Cortex of kidney (tissue), 1 donor: ENCODE measurements at places on chromosomes 2 and 18.

- no peak for DNase-seq
Measured at GRCh38 chr2:233707940-233708644, 4.6 kb upstream of the UGT1A5 start.

DNA sequence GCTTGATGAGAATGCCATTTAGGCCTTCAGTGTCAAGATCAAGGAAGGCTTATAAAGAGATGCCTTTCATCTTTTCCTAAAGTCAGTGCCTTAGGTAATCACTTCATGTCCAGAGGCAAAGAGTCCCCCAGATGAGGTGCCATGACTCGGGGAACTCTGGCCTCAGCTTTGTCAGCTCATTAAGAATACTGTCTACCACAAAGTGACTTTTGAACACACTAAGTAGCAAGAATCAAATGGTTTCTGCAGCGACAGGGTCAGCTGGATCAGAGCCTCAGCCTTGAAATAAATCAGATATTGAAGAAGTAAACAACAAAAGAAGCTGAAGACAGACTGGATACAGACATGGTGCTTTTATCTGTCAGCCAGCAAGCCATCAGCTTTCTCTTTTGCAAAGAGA, 120.1 kb upstream of the SLC39A10 start:
- DNase-seq = no peak

DNA sequence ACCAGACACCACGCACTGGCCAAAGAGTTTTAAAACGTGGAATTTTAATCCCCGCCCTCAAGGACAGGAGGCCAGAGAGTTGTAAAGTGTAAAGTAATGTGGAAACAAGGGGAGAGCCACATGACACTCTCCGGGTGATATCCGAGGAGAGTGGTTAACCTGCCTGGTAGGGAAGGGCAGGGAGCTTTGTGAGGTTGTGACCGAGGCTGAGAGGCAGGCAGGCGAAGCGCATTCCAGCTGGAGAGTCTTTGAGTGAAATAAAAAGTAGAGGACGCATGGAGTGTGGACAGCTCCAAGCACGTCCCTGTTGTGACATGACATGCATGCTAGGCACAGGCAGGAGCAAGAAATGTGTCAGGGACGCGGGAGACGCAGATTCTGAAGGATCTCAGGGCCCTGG, 539.5 kb downstream of the RNF144A start:
- no peak for DNase-seq

DNA sequence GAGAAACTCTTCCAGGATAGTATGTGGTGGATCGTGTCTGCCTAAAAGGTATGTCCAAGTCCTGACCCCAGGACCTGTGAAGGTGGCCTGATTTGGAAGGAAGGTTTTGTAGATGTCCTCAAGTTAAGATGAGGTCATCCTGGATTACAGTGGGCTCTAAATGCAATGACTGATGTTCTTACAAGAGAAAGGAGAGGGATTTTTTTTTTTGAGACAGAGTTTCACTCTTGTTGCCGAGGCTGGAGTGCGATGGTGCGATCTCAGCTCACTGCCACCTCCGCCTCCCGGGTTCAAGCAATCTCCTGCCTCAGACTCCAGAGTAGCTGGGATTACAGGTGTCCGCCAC, 19.9 kb downstream of the MBP start:
- DNase-seq = no peak

GRCh38 chr2:158734442-158734841, 60.7 kb upstream of the DAPL1 start:
- DNase-seq = no peak

GRCh38 chr2:105821428-105822125, 76.9 kb downstream of the NCK2 start:
- DNase-seq = no peak

- DNase-seq = no peak
Measured at GRCh38 chr2:221671515-221671914, 99.4 kb upstream of the EPHA4 start.

- DNase-seq = no peak
Measured at GRCh38 chr2:24930768-24931167, 10.7 kb upstream of the ADCY3 start.

GRCh38 chr2:177289824-177290628, 25.5 kb upstream of the NFE2L2 start:
- no peak for DNase-seq

GRCh38 chr2:8435608-8436007, 246.2 kb upstream of the ID2 start:
- no peak for DNase-seq

- DNase-seq = no peak
Measured at GRCh38 chr2:162086904-162087303, 12.9 kb upstream of the DPP4 start.

- no peak for DNase-seq
Measured at GRCh38 chr2:62467475-62468321, 38.3 kb downstream of the TMEM17 start.

GRCh38 chr2:222973733-222974132, 78.3 kb upstream of the KCNE4 start:
- DNase-seq = no peak

DNA sequence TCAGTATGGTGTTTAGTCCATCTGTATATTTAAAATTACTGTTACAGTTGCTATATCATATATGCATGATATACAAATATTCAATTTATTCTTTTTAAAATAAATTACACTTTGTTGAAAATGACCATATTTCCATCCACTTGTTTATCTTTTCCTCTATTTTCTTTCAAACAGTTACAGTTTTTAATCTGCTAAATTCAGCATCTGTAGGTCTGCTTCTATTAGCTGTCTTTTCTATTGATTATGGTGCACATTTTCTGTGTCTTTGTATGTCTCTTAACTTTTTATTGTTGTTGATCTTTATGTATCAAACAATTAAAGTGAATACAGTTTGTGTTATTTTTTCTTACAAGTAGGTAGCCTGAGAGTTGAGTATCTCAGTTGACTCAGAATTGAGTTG, 28.1 kb downstream of the IL18R1 start:
- DNase-seq = no peak

- DNase-seq = no peak
Measured at GRCh38 chr2:48651158-48651790, 33.6 kb downstream of the GTF2A1L start.

GRCh38 chr2:85949280-85949679, 60.5 kb upstream of the ST3GAL5 start:
- no peak for DNase-seq

DNA sequence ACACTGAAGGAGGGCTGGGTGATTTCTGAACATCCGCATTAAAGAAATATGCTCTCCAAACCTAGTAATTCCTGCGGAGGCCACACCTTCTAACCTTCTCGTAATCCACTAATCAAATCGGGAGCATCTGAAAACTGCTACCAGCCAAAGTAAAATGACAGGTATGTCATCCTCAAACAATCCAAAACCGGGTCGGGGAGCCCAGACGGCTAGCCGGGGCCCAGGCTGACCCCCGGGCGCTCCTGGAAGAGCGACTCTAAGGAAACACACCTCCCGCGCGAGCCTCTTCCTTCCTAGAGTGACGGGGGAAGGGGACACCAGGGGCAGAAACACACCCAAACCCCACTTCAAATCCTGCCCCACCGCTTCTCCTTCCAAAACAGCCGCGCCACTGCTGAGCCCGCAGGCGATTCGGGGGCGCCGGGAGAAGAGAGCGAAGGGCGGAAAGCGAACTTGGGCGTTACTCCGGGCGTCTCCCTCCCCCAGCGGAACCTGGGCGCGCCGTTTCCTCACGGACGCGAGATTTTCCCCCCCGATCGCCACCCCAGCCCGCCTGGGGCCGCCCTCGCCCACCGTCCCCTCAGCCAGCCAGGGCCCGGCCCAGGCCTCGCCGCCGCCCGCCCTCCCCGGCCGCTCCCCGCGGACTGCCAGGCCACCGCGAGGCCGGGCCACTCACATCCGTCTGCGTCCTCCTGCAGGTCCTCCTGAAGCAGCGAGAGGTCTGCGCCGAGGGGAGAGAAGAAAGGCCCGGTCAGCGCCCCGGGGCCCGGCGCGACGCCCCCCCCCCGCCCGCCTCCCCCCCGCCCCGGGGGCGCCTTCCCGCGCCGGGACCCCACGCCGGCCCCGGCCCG, 584 bp downstream of the PPP4R1 start:
- DNase-seq = no peak

DNA sequence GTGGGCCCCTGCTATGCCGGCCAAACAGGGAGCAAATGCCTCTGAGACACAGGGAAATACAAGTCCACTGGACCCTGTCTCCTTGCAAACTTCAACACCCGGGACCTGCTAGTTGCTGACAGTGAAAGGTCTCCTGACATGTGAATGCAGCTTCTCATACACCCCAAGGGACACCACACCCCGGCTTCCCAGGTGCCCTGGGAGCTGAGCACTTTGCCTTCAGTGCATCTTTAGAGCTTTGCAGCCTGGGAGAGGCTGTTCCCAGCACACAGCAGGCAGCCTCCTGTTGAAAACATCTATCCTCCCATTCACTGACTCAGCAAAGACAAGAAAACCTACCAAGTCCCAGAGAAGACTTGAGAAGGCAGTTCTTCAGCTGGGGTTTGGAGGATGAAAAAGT, 143.4 kb downstream of the COL6A3 start:
- DNase-seq = no peak

DNA sequence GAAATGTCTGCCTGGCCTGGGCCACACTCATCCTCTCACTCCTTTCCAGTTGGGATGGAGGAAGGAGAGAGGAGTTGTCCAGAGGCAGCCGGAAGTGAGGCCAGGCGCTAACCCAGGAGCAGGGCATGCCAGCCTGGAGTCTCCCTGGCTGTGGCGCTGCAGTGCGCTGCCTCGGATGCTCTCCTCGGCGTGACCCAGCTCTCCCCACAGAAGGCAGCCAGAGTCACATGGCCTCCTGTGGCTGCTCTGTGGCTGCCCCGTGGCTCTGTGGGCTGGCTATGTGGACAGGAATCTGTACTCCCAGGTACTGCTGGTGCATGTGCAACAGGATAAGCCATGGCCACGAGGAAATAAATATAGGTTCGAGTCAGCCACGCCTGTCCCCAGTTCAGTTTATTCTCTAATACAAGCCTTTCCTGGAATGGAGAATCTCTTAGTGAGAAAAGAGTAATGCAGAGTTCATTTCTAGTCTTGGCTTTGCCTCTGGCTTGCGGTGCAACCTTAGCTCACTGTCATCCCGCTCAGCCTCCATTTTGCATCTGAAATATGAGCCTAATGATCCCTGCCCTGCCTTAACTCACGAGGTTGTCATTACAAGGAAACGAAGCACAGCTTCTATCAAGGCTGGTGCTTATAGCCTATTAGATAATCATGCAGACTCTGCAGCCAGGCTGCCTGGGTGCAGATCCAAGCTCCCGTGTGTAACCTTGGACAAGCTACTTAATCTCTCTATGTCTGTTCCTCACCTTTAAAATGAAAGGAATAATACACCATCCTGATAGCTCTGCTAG, 106.3 kb downstream of the ANTXR1 start:
- no peak for DNase-seq

DNA sequence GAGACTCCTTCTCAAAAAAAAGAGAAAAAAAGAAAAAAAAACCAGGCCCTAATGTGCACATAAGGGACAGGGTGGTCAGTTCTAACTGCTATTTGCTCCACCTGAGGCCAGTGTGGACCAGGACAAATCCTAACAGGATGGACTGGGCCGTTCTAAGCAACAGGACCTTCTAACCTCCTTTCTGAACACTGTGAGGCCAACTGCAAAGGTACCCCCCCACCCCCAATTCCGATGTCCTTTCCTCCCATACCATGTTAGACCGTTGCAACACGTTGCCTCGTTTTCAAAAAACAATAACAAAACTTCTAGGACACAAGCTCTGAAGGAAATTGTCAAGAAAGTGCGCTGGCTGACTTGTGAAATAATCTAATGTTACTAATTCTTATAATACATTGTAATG, 1.2 kb downstream of the THAP4 start:
- no peak for DNase-seq

GRCh38 chr18:845152-845819, 33.2 kb upstream of the YES1 start:
- DNase-seq = no peak

DNA sequence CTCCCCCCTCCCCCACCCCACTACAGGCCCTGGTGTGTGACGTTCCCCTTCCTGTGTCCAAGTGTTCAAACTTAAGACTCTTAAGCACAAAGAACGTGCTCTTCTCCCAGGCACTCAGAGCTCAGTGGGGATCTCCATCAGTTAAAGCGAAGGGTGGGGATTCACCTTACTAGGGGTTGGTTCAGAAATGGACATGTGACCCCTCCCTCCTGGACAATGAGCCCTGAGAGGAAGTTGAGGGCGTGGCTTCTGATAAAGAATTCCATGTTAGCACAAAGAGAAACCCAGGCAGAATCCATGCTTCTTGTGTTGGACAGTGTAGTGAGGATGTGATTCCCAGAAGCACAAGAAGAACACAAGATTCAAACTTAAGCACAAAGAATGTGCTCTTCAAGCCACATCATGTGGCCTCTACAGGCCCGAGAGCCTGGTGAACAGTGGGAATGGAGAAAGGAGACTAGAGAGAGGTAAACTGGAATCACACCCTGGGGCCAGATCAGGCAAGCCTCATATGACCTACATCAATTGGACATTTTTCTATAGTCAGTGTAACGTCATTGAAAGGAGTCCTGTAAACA, 78.1 kb upstream of the TTC39C start:
- no peak for DNase-seq

- DNase-seq = no peak
Measured at GRCh38 chr2:241009191-241009590, 10.8 kb downstream of the SNED1 start.

GRCh38 chr2:152541712-152542111, 175.5 kb downstream of the PRPF40A start:
- DNase-seq = no peak

DNA sequence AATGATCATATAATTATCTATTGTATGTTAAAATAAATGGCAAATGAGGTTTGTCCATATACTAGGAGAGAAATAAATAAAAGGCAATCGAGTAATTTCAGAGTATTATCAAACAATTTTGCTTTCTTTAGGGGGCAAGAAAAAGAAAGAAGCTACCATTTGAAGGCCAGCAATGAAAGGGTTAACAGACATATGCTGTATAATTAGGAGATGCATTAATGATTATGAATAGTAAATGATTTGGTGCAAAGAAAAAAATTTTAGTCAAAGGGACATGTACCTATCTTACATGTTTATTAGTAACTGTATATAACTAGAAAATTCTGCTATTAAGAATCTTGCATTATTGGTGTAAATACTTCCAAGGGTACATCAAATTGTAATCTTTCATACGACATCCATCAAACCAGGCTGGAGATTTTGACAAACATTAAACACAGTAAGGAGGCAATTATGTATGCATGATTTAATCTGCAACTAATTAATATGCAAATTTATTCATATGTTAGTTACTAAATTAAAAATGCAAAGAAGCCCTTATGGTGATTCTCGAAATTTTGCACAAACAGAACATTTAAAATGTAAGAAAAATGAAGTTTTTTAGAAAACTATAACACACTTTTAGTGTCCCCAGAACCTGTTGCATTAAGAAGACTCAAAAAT, 251.4 kb downstream of the TCF4 start:
- DNase-seq = no peak
